ENCODE measurements at places on chromosomes 7 and 10.

GRCh38 chr10:6201516-6201975, 1.2 kb upstream of the PFKFB3 start:
- DNase-seq, result peak; percentile 53

GRCh38 chr10:15167411-15168290, 842 bp downstream of the NMT2 start:
- peak; percentile 60 for DNase-seq

- DNase-seq, result no peak
Measured at GRCh38 chr7:106915873-106916272, 50.8 kb downstream of the PIK3CG start.

DNA sequence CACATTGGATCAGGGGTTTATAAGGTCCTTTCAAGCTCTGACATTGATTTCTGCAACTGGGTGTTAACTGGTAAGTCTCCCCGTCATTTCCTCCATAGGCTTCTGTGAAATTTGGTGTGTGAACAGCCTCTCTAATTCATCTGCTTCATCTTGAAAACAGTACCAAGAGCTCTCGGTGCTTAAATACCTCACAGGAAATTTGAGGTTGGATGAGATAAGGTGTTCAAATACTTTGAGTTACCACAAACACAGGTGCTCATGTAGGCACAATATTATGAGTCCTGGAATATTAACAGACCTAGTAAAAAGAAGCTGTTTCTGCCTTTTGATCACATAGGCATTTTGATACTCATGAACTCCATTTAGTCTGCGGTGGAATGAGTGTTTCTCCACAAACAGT, 85.2 kb downstream of the RTKN2 start:
- DNase-seq, result no peak

DNA sequence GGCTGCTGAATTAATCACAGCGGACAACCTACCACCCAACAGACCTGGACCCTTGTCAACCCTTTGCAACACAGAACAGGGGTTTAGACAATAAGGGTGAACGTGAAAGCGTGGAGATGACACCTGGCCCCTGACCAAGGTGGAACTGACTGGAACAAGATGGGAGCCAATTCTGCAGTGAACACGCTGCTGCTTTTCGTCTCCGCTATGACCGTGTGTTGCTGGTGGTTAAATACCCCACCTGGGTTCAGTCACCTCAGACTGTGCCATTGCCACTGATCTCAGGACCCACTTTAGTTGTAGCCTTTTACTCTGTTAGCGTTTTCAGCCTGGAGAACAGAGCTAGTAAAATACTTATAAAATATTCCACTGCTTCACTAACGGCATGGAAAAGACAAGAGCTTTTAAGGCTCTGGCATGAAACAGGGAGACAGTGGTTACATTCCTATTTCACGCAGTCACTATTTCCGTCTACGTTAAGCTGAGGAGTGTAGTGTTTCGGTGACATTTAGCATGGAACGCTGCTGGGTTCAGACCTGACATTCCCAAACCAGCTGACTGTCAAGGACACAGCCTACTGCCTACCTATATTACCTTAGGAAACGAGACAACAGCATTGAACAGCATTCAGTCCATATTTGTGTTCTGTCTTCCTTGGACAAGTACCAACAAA, 119.5 kb upstream of the PRSS1 start:
- no peak for DNase-seq

- DNase-seq, result no peak
Measured at GRCh38 chr7:102305414-102306268, 19.0 kb downstream of the SH2B2 start.

DNA sequence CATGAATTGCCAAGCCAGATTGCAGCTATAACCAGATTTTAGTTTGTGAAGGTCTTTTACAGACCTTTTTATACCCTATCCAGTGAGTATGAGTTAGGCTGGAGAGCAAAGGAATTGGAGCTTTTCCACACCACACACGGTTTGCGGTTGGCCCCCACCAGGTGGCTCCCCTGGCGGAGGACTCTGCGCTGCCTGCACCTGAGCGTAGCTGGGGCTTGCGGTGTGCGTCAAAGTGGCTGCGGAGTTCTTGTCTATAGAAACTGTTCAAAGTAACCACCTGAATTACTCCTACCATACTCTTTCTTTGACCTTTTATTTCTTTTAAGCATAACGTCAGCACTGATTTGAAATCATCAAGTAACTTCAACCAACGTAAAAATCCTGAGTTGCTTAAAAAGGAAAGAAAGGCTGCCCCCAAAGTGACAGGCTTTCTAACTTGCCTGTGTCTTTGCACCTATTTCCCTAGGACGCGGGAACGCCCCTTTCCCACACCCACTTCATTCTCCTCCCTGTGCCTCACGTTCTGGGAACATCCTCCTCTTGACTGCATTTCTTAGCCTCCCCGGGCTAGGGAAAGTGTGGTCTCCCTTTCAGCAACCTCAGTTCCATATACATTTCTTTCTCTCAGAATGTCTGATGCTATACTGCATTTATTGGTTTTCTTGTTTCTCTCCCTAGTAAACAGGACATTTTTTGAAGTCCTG, 47.6 kb upstream of the TMEM72 start:
- no peak for DNase-seq

DNA sequence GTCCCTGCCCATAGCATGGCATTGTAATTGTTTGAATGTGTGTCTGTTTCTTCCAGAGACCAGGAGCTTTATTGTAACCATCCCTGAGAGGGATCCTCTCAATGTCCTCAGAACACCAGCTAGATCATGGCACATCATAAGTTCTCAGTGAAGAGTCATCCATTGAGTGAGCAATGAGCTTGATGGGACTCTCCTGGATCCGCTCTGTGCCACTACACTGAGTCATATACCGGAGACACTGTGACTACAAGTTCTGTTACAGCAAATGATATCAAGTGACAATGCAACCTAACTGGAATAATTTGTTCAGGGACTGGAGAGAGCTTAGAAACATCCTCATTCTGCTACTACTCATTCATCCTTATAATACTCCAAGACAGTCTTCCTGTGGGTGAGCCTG, 25.1 kb downstream of the MRPS24 start:
- DNase-seq, result no peak

DNA sequence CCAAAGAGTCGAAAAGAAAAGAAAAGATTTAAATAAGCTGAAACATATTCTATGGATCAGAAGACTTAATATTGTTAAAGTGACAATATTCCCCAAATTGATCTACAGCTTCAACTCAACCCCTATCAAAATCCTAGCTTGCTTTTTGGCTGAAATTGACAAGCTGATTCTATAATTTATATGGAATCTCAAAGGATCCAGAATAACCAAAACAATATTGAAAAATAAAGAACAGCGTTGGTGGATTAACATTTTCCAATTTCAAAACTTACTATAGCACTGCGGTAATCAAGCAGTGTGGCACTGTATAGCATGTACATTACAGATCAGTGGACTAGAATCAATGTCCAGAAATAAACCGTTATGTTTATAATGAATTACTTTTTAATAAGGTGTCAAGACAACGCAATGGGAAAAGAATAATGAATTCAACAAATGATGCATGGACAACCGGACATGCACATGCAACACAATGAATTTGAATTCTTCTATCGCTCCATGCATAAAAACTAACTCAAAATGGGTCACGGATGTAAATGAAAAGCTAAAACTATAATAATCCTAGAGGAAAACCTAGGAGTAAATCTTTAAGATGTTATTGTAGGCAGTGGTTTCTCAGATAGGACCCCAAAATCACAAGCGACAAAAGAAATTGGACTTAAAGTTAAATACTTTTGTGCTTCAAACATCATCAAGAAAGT, 1.6 kb upstream of the ALOX5 start:
- no peak for DNase-seq
